ENCODE measurements at places on chromosomes 5 and 9. TPM values are rescaled to one million over a fixed set of nuclear protein-coding genes. Genes with fewer than 3 reads are reported as not detected.

DNA sequence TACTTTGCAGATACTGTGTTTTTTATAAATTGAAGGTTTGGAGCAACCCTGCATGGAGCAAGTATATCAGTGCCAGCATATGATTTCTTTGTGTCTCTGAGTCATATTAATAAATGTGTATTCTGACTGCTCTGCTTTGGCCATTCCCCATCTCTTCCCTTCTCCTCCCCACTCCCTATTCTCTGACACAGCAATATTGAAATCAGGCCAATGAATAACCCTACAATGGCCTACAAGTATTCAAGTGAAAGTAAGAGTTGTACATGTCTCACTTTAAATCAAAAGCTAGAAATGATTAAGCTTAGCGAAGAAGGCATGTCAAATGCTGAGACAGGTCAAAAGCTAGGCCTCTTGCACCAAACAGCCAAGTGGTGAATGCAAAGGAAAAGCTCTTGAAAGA is 82.2 kb upstream of the TLX3 start:
- DNase-seq = no peak

DNA sequence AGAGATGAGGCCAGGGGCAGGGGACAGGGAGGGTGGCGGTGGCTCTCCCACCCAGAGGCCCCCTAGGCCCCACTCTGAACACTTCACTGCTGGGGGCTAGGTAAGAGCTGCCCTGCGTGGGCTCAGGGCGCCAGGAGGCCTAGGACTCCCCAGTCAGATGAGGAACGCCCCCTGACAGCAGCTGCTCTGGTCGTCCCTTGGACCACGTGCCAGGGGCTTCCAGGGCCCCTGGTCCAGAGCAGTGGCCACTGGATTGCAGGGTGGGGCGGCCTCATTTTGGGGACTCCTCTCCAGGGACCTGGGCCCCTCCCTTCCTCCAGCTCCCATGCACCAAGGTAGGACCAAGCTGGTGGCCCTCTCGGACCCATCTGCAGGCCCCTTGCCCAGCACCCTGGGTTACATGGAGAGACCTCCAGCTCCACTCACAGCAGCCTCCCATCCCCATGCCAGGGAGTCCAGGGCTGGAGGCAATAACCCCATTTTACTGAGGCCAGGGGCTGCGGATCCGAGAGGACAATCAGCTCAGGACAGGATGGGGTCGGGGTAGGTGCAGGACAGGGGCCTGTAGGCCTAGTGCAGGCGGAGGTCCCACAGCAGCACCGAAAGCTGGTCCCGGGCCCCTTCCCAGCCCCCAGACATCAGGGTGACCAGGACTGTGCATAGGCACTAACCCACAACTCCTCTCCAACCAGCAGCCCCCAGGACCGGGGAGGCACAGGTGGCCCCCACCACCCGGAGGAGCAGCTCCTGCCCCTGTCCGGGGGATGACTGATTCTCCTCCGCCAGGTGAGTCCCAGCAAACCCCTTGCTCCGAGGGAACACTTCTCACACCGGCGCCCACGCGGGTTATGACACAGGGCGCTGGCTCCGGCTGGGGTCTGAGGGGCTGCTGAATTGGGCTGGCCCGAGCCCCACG is 1.5 kb downstream of the EGFL7 start:
- no peak for DNase-seq

- DNase-seq = no peak
Measured at GRCh38 chr5:20522905-20523482, 535.0 kb upstream of the CDH18 start.

DNA sequence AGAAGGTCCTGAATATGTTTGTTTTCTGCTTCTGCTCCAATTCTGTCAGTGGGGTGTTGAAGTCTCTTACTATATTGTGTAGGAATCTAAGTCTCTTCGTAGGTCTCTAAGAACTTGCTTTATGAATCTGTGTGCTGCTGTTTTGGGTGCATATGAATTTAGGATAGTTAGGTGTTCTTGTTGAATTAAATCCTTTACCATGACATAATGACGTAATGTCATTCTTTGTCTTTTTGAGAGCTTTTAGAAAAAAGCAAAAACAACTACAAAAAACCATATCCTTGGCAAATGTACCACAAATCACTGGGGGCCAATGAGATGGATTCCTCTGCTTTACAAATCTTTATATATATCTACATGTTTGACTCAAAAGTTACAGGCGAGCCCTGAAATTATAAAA is 576.1 kb downstream of the CDH18 start:
- no peak for DNase-seq

GRCh38 chr5:10448754-10449360 is 7.2 kb downstream of the ROPN1L start:
- DNase-seq = no peak

DNA sequence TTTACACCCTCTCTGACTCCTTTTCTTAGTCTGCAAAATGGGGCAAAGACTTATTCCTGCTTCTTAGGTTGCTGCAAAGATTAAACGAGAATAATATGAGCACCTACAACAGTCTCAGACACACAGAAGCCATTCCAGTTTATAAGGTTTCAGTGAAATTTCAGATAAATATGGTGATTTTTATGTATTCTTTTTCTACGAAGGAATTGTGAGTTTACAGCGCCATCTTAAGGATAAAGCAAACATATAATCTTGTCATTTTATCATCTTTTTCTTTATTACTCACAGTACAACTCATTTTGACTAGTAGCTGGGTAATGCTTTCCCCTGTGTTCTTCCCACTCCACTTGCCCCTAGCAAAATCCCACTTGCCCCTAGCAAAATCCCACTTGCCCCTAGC is 29.2 kb upstream of the SMC5 start:
- no peak for DNase-seq

GRCh38 chr5:14842117-14842516 is 29.5 kb downstream of the ANKH start:
- DNase-seq = no peak

DNA sequence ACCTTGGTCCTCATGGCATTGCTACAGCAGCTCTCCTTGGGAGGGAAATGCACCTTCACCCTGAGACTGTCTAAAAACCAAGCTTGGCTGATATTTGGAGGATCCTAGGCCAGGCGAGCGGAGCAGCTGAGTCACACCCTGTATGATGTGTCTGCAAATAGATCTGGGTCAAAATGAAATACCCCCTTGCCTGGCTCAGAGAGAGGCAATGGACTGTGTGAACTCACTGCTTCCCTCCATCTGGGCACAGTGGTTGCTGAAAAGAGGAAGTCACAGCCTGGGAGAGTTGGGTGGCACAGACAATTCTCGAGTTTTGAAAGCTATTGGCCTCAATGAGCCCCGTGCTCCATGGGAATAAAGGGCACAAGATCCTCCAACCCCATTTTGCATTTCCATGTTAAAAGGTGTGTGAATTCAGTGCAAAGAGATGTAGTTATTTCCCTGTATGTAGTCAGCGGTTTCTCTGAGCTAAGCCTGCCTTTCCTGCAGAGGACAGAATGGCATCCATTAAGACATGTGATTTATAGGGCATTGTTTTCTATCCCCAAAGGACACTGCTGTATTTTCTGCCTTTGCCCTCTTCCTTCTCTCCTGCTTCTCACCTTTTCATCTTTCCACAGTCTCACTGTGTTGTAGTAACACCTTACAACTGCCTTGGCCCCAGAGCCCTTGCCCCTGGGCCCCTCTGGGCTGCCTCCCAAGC is 177.2 kb downstream of the GADD45G start:
- DNase-seq = no peak

DNA sequence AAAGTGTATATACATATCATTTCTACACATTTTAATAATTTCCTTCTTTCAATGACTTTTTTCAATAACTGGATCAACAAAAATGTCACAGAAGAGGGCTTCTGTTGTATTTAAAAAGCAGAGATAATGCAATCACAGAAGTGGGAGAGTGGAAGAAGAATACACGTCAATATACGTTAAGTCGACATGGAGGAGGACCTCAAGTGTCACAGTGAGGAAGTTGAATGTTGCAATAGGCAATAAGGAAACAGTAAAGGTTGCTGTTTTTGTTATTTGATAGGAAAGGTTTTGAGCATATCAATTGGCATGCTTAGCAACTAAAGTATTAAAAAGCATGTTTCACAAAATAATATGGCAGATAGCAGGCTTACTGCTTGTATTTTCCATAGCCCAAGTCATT is 184.0 kb upstream of the NR4A3 start:
- DNase-seq = no peak

GRCh38 chr9:128635266-128636023 is 21.2 kb downstream of the DYNC2I2 start:
- no peak for DNase-seq

DNA sequence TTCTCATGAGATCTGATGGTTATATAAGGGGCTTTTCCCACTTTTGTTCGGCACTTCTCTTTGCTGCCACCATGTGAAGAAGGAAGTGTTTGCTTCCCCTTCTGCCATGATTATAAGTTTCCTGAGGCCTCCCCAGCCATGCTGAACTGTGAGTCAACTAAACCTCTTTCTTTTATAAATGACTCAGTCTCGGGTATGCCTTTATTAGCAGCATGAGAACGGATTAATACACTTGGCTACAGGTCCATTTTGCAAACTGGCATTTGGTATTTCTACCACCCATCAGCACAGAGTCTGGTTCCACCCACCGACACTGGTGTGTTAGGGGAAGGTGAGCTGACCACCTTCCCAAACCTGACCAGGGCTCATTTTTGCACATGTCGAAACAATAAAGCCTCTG is 47.9 kb upstream of the RARS1 start:
- no peak for DNase-seq

GRCh38 chr9:122949696-122950095 is 8.9 kb downstream of the RABGAP1 start:
- DNase-seq = no peak

- no peak for DNase-seq
Measured at GRCh38 chr5:107361945-107362344, 308.8 kb downstream of the EFNA5 start.

- no peak for DNase-seq
Measured at GRCh38 chr5:41109186-41109585, 38.0 kb upstream of the MROH2B start.

DNA sequence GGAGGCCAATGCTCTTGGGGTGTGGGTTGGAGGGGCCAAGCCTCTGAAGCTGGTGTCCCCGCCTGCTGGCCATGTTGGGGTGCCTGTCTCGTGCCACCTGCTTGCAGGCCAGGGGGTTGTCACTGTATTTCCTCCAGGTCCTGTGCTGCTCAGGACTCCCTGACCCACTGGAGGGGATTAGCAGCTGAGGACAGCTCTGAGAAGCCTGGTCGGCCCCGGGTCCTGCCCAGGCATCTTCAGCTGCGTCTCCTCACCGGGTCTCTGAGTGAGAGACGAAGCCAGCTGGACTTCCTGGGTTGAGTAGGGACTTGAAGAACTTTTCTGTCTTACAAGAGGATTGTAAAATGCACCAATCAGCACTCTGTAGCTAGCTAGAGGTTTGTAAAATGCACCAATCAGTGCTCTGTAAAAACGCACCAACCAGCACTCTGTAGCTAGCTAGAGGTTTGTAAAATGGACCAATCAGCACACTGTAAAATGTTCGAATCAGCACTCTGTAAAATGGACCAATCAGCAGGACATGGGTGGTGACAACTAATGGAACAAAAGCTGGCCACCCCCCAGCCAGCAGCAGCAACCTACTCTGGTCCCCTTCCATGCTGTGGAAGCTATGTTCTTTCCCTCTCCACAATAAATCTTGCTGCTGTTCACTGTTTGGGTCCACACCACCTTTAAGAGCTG is 20.6 kb upstream of the SLC9A3 start:
- no peak for DNase-seq

Gene WDR70
- polyA plus RNA-seq = 57.2 TPM

Gene TMEM215
- 0.23 TPM for polyA plus RNA-seq

Gene PCDHGB1
- 2.1 TPM for polyA plus RNA-seq

Gene MARCHF11
- polyA plus RNA-seq = 3.2 TPM

Gene POU5F2
- 0.01 TPM for polyA plus RNA-seq

Gene CCL27
- polyA plus RNA-seq = 0.59 TPM
